Progenitor cell of endocrine pancreas (in vitro differentiated cells): ENCODE measurements at places on chromosomes 5 and 9. TPM values are rescaled to one million over a fixed set of nuclear protein-coding genes. Genes with fewer than 3 reads are reported as not detected.

GRCh38 chr9:20014168-20014567, 225.3 kb upstream of the SLC24A2 start:
- H3K36me3 ChIP-seq = peaks cover 3% of the 10 kb centered on the region
- no peak for DNase-seq
- H3K27ac ChIP-seq = no peak overlapping the region

GRCh38 chr5:329121-329735, 7.7 kb downstream of the AHRR start:
- H3K27me3 ChIP-seq = peaks cover 60% of the 10 kb centered on the region
- H3K4me1 ChIP-seq = no peaks in the 10 kb centered on the region
- no peak overlapping the region for H3K27ac ChIP-seq
- H3K36me3 ChIP-seq = no peaks in the 10 kb centered on the region
- DNase-seq = no peak

DNA sequence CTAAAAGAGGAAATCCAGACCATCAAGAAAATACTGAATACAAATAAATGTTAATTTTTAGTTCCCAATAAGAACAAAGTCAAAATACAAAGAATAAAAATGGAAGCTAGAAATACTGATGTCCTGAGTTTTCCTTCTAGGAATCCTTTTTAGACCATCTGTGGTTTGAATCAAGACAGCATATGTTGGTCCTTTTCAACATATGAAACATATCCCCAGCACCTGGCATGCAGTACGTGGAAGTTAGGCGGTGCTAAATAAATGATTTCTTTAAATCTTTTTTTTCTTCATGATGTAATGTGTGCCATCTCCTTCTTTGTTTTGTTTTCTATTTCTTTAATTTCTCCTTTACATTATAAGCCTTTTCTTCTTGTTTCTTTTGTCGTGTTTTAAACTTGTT, 34.0 kb downstream of the KIAA1958 start:
- peaks cover 2% of the 10 kb centered on the region for H3K4me1 ChIP-seq
- H3K27me3 ChIP-seq = no peaks in the 10 kb centered on the region
- peaks cover 2% of the 10 kb centered on the region for H3K36me3 ChIP-seq
- no peak for DNase-seq
- H3K4me3 ChIP-seq = no peak overlapping the region

Gene IFNB1
- total RNA-seq = not detected in 2 replicates

- no peak for DNase-seq
- peaks cover 11% of the 10 kb centered on the region for H3K4me1 ChIP-seq
- peaks cover 3% of the 10 kb centered on the region for H3K27me3 ChIP-seq
- H3K4me3 ChIP-seq = no peak overlapping the region
- no peak overlapping the region for H3K27ac ChIP-seq
Measured at GRCh38 chr5:142216931-142217330, 107.9 kb downstream of the SPRY4 start.

- no peak overlapping the region for H3K27ac ChIP-seq
- DNase-seq = no peak
- H3K36me3 ChIP-seq = no peaks in the 10 kb centered on the region
Measured at GRCh38 chr9:109467936-109468335, 30.2 kb downstream of the PTPN3 start.

Gene CCNJL
- 23.1 and 29.0 TPM in 2 replicates for total RNA-seq

DNA sequence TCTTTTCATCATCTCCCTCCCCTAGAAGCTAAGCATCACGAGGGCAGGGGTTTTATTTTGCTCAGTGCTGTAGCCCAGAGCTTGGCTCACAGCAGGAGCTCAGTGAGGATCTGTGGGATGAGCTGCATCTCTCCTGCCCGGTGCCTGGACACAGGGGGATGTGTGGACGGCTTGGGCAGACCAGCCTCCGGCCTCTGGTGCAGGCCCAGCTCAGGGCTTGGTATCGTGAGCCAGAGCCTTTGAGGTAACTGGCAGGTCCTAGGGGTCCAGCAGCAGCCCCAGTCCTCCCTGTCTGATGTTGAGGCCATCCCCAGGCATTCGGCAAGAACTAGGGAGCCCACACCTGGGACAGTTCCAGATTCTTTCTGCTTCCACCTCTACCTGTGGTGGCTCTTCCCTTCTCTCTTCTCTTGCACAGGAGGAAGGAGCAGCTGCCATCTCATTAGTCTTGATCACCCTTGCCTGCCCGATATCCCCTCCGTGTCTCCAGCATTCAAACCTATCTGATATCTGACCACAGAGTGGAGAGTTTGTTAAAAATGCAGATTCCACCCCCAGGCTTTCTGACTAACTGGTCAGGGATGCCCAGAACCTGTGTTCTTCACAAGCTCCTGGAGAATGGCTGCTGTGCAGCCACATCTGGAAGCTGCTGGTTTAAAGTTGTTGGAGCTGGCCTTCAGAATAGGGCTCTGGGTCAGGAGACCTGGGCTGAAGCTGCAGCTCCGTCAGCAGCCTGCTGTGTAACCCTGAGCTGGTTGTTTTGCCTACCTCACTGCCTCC, 7.9 kb upstream of the SLC6A7 start:
- no peak overlapping the region for H3K4me3 ChIP-seq
- H3K27ac ChIP-seq = no peak overlapping the region
- no peaks in the 10 kb centered on the region for H3K4me1 ChIP-seq
- no peaks in the 10 kb centered on the region for H3K36me3 ChIP-seq
- H3K27me3 ChIP-seq = peaks cover 40% of the 10 kb centered on the region

Gene DND1
- total RNA-seq = 3.1 and 4.0 TPM in 2 replicates

- no peaks in the 10 kb centered on the region for H3K36me3 ChIP-seq
- no peaks in the 10 kb centered on the region for H3K27me3 ChIP-seq
- no peaks in the 10 kb centered on the region for H3K4me1 ChIP-seq
- no peak overlapping the region for H3K27ac ChIP-seq
- H3K4me3 ChIP-seq = no peak overlapping the region
Measured at GRCh38 chr5:79074641-79075040, 5.1 kb downstream of the BHMT2 start.

- no peak for DNase-seq
- peaks cover 9% of the 10 kb centered on the region for H3K4me1 ChIP-seq
- H3K36me3 ChIP-seq = no peaks in the 10 kb centered on the region
- no peak overlapping the region for H3K4me3 ChIP-seq
- H3K27me3 ChIP-seq = peaks cover 18% of the 10 kb centered on the region
Measured at GRCh38 chr9:122090981-122091380, 2.1 kb downstream of the TTLL11 start.
